Stimulated activated CD4-positive, alpha-beta T cell treated with anti-CD3 and anti-CD28 coated beads, Interleukin-4, amount 100 ng/mL, for 48 hours (primary cell): ENCODE measurements at places on chromosomes 11 and 22.

DNA sequence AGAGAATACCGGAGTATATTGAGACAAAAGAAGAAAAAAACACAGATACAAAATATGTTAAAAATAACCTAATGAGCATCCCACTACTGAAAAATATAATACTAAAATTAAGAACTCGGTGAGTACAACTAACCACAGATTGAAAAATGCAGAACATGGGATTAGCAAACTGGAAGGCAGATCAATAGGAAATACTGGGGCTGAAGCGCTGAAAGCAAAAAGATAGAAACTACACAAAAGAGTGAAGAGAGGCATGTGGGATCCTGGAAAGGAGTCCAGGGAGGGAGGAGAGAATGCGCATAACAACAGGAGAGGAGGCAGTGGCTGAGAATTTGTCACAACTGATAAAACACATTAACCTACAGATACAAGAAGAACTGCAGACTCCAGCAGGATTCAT lies 159.3 kb downstream of the EFCAB6 start:
- DNase-seq: no peak

- no peak for DNase-seq
These were observed 12.2 kb downstream of the RASD2 start for GRCh38 chr22:35552846-35553245.

GRCh38 chr11:2531987-2532703 lies 87.3 kb downstream of the KCNQ1 start:
- no peak for DNase-seq

DNA sequence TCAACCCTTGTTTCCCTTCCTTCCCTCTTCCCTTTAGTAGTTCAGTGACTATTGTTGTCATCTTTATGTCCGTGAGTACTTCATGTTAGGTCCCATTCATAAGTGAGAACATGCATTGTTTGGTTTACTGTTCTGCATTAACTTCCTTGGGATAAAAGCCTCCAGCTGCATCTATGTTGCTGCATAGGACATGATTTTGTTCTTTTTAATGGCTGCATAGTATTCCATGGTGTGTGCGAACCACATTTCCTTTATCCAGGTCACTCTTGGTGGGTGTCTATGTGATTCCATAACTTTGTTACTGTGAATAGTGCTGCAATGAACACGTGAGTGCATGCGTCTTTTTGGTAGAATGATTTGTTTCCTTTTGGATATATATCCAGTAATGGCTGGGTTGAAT lies 163.3 kb downstream of the FBXO7 start:
- DNase-seq: no peak

DNA sequence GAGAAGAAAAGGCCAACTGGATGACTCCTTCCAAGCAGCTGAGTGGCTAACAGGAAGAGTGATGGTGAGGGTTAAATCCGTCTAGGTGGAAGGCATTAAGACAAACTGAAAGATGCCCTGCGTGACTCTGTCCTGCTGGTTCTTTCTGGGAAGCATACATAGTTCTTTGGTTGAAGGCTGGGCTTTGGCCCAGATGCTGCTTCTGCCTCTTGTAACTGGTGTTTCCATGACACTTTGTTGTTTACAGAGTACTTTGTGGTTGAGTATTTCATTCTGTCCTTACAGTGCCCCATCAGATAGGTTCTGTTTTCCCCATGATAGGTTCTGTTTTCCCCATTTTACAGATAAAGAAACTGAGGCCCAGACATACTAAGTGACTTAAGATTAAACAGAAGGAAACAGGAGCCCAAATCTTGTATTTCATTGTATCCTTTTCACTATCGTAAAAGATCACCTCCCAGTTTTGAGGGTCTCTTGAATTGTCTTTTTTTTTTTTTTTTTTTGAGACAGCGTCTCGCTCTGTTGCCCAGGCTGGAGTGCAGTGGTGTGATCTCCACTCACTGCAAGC lies 124.3 kb upstream of the RASSF10 start:
- DNase-seq: no peak

DNA sequence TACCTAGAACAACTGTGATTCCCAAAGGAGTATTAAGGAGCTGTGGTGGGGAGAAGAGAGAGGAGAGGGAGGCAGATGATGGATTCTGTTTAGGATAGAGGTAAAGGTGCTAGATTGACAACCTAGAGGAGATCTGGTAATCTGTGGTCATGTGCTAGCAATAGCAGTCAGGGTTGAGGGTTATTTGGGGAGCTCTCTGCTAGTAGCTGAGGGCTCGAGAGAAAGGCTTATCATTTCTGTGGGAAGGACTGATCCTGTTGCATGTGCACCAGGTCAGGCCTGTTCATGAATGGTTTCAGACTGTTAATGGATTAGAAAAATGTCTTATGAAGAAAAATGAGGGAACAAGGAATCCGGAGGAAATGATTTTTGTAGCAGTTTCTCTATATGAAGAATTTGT lies 63.2 kb downstream of the MTMR3 start:
- no peak for DNase-seq

- no peak for DNase-seq
These were observed 893.9 kb downstream of the OPCML start for GRCh38 chr11:132638423-132638822.

DNA sequence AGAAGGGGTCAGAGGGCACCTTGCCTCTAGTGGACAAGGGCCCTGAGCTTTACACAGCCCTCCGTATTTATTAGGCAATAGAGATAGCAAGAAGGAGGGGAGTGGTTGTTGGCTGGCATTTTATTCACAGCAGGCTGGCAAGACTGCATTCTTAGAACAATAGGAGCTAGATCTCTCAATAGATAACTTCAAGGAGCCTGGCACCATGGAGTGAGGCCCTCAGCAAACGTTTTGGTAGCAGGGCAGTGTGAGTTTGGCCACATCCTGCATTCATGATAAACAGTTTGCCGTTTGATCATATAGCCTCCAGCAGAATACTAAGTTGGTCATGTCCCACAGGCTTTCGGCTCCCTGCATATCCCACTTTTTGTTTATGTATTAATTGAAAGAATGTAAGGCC lies 31.6 kb downstream of the OR10A6 start:
- DNase-seq: no peak

- DNase-seq: no peak
These were observed 62.2 kb upstream of the INCENP start for GRCh38 chr11:62061356-62062222.

- DNase-seq: no peak
These were observed 7.8 kb downstream of the SIPA1 start for GRCh38 chr11:65645710-65646109.

DNA sequence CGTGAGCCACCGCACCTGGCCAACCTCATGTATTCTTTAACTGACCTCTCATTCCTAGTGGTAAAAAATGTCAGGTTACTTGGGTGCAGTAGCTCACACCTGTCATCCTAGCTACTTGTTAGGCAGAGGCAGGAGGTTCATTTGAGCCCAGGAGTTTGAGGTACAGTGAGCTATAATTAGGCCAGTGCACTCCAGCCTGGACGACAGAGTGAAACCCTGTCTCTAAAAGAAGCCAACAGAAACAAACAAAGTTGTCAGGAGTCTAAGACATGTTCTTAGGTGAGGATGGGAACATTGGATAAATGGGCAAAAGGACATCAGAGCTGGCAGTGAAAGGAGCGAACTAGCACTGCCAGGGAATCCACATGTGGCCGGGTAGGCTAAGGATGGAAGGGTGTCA lies 18.1 kb downstream of the MADD start:
- no peak for DNase-seq

DNA sequence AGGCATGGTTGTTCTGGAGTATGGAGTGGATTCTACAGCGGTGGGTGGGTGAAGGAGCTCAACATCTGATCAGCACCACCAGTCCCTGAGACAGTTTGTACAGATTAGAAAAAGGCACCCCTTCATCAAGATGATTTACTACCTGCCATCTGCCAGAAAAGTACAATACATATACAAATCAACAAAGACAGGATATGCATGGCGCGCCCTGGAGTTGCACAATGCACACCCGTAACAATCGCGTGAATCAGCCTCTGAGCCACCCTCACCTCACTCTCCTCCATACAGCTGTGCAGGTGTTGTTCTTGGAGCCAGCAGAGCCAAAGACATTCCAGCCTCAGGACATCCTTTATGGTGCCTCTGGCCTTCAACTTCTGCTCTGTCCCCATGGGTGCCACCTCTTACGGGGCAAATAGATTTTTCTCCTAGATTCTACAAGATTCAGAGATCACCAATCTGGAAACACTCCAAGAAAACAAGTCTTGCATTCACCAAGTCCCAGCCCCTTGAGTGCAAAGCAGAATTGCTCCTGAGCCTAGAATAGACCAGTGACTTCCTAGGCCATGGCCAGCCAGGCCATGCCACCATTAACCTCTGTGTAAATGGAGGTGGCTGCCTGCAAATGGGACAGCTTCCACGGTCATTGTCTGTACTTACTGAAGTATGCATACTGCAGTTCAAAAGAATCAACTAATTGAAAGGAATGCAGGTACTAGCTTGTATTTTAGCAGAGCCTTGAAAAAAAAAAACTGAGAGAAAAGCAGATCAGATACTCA lies 490.9 kb downstream of the SOX6 start:
- DNase-seq: no peak

GRCh38 chr11:11464555-11464954 lies 111.5 kb upstream of the CSNK2A3 start:
- DNase-seq: no peak

DNA sequence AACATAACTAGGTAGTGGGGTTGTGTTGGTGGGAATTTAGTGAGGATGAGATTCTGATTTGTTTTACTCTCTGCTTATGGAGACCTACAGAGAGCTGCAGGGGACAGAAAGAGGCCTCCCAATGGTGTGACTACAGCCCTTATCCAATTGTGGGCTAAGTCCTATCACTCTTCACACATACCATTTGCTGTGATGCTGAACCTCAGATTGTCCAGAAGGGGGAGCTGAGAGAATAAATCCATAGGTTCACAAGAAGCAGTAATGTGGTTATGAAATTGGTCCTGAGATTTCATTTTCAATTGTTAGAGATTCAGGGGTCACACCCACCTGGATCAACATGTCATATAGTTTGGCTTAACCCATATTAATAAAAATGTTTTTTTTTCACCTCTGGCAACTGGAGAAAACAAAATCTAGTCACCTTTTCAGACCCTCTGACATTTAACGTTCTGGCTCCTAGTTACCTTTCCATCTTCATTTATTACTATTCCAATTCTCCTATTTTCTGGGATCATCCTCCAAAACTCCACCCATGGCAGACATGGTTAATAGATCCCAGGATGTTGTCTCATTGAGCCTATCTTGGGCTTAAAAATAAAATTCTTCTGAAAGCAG lies 53.3 kb upstream of the PTPN5 start:
- no peak for DNase-seq

DNA sequence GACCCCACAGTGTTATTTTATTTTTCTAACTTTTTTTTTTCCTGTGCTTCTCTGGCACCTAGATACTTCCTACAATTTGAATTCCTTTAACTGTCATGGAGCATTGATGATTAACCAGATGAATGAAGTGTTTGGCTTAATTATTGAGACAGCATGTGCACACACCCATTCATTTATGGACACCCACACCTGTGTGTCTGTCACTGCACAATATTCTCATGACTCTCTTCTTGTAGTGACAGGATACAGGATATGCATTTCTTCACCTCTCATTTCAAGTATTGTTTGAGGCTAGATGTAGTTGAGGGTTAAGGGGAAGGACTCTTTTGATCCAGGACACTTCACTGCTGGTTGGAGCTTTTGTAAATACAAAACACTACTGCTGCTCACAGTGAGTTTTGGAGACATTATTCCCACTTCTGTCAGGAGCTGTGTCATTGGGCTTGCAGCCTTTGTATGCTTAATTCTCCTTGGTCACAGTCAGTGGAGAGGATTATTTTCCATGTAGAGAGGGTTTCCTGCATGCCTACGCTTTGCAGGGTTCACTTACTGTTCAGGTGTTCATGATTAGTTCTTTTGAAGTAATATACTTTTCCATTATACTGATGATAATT lies 33.5 kb downstream of the SPECC1L start:
- DNase-seq: no peak

DNA sequence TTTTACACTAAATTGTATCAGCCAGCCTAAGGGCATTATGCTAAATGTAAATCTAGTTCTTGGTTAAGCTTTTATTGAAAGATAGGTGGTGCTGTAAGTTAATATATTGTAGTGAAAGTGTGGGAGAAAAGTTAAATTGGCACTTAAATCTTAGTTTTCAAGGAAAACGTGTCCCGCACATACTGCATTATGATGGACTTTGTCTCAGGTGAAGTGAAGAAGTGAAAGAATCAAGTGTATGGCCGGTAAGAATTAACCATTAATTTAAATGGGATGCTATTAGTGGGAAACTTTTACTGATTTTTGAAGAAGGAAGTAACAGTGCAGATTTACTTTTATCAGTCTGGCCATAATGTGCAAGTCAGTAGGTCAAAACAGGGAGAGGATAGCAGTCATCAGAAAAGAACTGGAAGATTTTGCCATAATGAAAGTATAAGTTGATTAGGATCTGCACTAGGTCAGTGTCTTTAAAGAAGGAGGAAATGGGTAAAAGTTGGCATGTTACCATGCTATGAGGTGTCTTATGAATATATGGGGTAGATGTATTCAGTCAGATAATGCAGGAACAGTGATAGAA lies 81.6 kb downstream of the PDHX start:
- DNase-seq: no peak
